Gastroesophageal sphincter (tissue), 4 donors: ENCODE measurements at places on chromosomes 1 and 21.

- no peak overlapping the region for H3K27ac ChIP-seq
- no peaks in the 10 kb centered on the region for H3K36me3 ChIP-seq
- ATAC-seq = no peak
- H3K4me1 ChIP-seq = no peaks in the 10 kb centered on the region
Measured at GRCh38 chr1:177126267-177126666, 38.2 kb downstream of the ASTN1 start.

DNA sequence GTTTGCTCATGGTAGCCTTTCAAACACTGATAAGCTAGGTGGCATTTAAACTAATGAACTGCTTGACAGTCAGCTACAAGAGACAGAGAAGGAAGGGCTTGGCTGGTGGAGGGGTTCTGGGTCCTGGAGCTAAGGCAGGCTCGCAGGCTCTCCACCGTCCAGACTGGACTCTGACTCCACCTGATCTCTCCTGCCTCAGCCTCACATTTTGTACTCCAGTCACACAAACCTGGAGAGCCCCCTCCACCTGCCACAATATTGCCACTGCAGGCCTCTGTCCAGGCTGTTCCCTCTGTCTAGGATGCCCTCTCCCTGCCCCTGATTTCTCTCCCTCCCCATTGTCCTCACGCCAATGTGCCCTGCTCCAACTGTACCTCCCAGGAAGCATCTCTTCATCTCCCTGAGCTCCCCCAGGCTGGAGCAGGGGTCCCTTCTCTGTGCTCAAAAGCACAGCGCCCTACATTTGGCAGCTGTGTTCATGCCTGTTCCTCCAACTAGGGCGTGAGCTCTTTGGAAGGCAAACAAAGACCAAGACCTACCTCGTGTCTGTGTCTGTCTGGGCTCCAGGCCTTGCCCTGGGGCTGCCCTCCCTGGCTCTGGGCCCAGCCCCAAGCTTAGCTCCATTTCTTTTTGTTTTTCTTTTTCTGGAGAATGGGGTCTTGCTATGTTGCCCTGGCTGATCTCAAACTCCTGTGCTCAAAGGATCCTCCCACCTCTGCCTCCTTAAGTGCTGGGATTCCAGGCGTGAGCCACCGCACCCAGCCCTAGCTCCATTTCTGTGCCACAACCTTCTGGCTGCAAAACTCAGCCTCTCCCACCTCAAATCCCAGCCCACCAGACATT lies 2.9 kb downstream of the TIE1 start:
- H3K36me3 ChIP-seq = no peaks in the 10 kb centered on the region
- no peak overlapping the region for H3K27ac ChIP-seq
- no peaks in the 10 kb centered on the region for H3K4me1 ChIP-seq
- no peaks in the 10 kb centered on the region for H3K27me3 ChIP-seq

- H3K36me3 ChIP-seq = peaks cover 91% of the 10 kb centered on the region
- no peaks in the 10 kb centered on the region for H3K4me1 ChIP-seq
- H3K27ac ChIP-seq = no peak overlapping the region
- no peak overlapping the region for H3K4me3 ChIP-seq
Measured at GRCh38 chr1:7810395-7810794, 26.3 kb downstream of the PER3 start.

DNA sequence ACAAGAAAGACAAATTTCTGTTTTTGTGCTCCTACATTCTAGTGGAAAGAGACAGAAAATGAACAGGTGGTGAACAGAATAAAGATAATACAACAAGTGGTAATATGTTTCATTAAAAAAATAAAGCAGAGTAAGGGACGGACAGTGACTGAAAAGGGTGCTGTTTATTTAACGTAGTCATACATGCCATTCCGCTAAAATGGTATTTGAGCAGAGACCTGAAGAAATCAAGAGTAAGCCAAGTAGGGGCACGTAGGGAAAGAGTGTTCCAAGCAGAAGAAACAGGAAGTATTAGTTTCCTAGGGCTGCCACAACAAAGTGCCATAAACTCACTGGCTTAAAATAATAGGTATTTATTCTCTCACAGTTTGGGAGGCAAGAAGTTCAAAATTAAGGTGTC lies 65.6 kb upstream of the KCTD3 start:
- ATAC-seq = no peak
- H3K36me3 ChIP-seq = no peaks in the 10 kb centered on the region
- H3K27ac ChIP-seq = no peak overlapping the region

DNA sequence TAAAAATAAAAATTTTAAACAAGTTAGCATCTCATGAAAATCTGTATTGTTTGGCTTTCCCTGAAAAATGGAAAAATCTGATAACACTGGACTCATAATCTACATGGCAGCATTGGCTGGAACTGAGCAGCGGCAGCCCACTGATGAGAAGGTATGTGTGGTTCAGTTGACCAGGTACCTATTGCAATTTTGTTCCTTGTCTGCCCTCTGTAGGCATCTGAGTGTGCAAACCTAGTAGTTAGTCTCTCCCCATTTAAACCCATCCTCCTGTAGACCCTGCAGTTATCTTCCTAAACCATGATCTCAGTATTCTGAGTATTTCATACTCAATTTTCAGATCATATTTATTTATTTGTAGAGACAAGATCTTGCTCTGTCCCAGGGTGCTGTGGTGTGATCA lies 59.4 kb upstream of the SERBP1 start:
- H3K4me3 ChIP-seq = no peak overlapping the region
- no peaks in the 10 kb centered on the region for H3K4me1 ChIP-seq
- peak; percentile 34 for ATAC-seq
- H3K27ac ChIP-seq = no peak overlapping the region

DNA sequence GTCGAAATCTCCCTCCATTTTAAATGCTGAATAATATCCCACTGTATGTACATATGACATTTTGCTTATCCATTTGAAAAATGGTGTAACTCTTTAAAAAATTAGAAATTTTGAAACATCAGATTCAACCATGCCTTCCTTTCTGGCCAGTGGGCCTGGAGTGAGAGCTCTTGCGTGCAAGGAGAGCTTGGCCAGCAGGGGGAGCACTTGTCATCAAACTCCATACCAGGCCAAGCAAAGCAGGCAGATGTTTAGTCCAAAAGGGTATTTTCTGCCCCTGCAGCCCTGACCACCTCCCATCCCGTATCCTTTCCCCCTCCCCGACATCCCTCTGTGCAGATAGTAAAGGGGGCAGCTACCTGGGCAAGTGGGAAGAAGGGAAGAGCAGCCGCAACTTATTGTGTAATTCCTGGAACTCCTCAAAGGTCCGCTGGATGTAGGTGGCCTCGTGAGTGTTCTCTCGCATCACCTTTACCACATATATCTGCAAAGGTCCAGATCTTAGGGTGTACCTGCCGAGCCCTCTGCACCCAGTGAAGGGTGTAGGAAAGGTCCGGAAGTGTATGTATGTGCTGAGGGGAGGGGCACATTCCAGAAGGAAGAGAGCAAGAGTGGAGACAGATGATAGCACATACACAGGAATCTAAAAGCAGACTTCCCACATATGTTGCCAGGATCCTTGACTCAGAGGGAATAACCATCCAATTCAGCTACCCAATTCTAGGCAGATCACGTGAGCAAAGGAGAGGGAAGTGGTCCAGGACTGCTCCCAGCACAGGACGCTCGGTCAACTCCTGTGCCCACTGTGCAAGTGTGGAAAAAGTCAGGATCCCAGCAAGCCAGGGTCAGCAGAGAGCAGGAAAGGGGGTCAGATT lies 19.9 kb upstream of the PPP1R15B start:
- ATAC-seq = peak; percentile 67
- no peaks in the 10 kb centered on the region for H3K4me1 ChIP-seq
- no peak overlapping the region for H3K27ac ChIP-seq
- H3K36me3 ChIP-seq = no peaks in the 10 kb centered on the region
- no peaks in the 10 kb centered on the region for H3K27me3 ChIP-seq

GRCh38 chr1:12426030-12426429 lies 192.0 kb downstream of the DHRS3 start:
- ATAC-seq = no peak
- peak overlapping the region; percentile 8 for H3K27ac ChIP-seq
- no peaks in the 10 kb centered on the region for H3K27me3 ChIP-seq
- peaks cover 55% of the 10 kb centered on the region for H3K4me1 ChIP-seq
- H3K36me3 ChIP-seq = no peaks in the 10 kb centered on the region

GRCh38 chr1:159206110-159206509 lies 1.4 kb downstream of the ACKR1 start:
- H3K27ac ChIP-seq = no peak overlapping the region
- H3K36me3 ChIP-seq = no peaks in the 10 kb centered on the region
- peaks cover 78% of the 10 kb centered on the region for H3K27me3 ChIP-seq
- H3K4me3 ChIP-seq = peak overlapping the region; percentile 45
- ATAC-seq = no peak
